ENCODE measurements at places on chromosomes 4 and X.

DNA sequence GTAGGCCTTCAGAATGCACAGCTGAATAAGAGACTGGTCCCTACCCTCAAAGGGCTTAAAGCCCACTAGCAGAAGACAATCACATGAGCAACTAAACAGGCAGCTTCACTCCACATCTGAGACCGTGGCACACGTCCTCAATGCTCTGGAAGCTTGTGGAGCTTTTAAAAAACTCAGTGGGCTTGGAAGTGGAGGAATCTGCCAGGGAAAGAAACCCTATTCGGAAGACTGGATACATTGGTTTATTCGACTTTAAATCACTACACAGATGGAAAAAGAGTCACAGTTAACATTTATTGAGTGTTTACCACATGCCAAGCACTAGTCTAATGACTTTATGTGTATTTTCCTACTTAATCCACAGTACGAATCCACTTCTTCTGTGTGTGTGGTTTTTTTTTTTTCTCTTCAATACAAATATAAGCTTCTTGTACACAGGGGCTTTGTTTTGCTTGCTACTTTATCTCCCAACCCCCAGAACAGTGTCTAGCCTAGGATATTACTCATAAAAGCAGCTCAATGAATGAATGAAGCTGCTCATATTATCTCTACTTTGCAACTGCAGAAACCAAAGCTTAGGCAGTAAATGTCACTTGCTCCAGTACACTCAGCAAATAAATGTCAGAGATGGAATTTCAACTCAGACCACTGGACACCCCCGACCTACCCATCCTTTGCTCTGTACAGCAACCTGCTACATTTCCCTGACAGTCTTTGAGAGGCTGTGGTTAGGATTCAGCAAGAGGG is 137.7 kb downstream of the LDB2 start:
- DNase-seq = no peak

GRCh38 chrX:146863566-146863965 is 49.0 kb upstream of the CXorf51A start:
- no peak for DNase-seq

DNA sequence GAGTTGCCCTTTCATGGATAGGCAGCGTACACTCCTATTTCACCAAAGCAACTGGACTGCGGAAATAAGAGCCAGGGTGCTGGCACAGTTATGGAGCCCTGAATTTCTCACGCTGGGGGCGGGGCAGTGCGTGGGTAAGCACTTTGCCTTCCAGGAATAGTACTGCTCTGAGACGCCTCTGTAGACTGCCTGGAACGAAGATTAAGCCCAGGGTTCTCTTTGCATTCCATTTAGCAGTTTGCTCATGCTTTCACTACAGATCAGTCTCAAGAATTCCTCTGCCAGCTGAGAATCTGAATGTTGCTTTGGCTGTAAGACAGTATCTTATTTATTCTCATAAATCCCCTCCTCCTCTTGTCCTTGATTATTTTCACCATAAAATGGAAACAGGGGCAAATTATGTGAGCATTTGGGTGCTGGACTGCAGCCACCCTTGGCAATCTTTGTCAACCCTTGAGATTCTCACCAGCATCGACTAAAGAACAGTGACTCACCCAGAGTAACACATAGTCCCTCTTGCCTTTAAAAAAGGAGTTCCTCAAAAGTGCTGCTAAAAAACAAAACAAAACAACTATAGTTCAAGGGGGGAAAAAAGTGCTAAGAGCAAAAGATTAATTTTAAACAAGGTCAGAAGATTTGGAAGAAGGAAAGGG is 88.9 kb upstream of the CITED1 start:
- DNase-seq = no peak

DNA sequence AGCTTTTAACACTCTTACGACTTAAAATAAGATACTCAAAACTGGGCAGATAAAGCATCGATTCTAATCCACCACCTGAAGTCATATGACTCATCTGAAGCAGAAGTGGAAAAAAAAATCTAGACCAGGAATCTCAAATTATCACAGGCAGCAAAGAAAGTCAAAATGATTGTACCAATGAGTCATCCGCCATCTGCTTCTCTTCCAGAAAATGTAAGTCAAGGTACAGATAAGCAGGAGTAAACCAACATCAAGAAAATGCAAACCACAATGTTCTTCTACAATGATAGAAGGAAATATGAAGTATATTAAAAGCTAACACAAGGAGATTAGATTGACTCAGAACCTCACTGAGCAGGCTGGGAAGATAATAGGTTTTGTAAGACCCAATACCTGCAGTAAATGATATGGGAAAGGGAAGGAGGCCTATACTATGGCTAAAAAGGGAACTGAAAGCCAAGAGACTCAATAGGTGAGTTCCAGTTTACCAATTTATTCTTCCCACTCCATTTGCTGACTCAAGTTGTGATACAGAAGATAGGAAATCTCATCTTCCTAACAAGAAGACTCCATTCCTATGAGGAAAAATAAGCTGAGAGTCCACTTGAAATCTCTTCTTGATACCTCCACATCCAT is 88.4 kb upstream of the TET2 start:
- DNase-seq = no peak

DNA sequence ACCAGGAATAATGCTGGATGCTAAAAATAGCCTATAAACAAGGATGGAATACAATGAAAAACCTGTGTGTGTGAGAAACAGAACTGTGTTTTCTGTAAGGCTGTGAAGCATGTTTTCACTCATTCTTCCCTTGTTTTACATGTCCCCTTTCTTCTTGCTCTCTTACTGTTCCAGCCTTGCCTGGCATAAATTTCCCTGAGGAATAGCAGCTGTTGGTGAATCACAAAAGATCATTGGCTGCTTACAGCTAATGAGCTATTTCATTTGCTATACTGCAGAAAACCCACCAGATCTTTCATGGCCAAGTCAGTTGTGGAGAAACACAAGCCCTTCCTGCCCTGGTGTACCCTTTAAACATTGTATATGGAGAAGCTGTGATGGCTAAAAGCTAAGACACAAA is 91.1 kb downstream of the LDB2 start:
- no peak for DNase-seq

- no peak for DNase-seq
Measured at GRCh38 chrX:41695426-41695825, 6.7 kb downstream of the GPR34 start.

GRCh38 chr4:13733817-13734216 is 106.3 kb upstream of the BOD1L1 start:
- no peak for DNase-seq

Data from osteocyte (in vitro differentiated cells).